ENCODE measurements at places on chromosomes 3 and 15.
A peak's percentile ranks its signal among the peaks of the same experiment; 100 is the strongest.

- peak; percentile 10 for DNase-seq
Observed at GRCh38 chr3:182028081-182028480, 316.4 kb downstream of the SOX2 start.

DNA sequence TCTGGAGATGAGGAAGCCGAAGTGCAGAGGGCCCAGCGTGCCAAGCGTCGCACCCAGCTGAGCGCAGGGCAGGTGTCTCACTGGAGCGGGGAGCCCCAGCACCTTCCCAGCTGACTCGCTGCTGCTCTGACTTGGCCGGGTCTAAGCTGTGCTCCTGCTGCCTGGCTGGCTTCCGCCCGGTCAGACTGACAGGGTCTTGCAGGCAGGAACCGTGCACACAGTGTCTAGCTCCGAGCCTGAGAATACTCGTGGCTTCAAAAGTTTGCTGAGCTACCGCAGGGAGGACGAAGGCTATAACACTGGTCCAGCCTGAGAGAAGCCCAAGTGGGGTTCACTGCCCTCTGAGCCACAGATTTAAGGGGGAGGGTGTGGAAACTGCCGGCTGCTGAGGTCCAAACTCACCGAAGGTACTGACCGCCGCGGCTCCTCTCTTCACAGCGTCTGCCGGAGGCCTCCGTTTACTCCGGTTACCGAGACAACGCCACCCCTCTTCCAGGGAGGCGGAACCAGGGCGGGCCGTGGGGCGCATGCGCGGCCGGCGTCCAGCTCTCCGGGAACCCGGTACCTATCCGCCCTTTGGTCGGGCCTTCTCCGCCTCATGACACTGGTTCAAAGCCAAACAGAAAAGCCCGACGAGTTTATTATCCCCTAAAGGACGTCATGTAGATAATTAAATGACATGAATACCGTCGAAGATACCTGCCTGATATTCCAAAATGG, at the start of gene CFAP44:
Gene CFAP44, minus strand, starts transcription at position 443 of the 720 bp plus-strand sequence. CDS start 7,829 bp downstream, outside the sequence.
- DNase-seq, result no peak

DNA sequence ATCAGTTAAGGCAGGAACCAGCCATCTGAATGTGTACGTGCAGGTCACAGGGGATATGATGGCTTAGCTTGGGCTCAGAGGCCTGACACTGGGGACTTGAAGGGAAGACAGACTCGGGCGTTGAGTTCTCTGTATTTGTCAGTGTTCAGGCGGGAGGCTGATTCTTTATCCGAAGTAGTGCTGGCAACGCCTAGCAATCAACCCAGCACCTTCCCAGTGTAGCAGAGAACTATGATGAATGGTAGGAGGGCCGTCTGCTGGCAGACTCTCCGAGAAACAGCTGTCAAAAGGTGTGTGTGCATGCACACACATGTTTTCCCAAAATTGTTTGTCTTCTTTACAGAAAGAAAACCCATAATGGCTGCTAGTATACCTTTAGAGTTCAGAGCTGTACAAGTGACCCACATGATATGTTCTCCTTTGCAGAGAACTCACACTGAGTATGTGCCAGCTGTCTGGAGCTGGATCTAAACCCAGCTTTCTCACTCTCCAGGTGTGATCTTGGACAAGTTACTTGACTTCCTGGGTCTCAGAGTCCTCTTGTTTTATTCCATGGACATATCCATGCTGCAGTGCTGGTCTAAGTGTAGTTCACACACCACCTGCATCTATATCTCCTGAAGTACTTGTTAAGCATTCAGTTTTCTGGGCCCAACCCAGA, 74.5 kb upstream of the LARS2 start:
- no peak for DNase-seq

- no peak for DNase-seq
Observed at GRCh38 chr15:71592203-71592602, 218.2 kb upstream of the NR2E3 start.

DNA sequence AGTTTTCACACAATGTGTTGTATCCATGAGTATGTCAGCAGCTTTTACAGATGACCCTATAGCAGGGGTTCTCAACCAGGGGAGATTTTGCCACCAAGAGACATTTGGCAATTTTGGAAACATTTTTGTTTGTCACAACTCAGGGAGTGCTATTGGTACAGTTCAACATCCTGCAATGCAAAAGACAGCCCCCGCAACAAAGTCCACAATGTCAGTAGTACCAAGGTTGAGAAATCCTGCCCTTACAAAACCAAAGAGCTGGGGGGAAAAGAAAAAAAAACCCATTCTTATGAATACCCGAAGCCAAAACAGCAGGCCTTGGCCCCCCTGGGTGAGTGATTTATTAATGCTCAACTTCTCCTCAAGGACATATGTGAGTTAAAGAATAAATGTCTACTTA, 99.1 kb downstream of the LARS2 start:
- DNase-seq, result no peak

- DNase-seq, result no peak
Observed at GRCh38 chr3:158713094-158713499, 19.2 kb downstream of the RARRES1 start.

DNA sequence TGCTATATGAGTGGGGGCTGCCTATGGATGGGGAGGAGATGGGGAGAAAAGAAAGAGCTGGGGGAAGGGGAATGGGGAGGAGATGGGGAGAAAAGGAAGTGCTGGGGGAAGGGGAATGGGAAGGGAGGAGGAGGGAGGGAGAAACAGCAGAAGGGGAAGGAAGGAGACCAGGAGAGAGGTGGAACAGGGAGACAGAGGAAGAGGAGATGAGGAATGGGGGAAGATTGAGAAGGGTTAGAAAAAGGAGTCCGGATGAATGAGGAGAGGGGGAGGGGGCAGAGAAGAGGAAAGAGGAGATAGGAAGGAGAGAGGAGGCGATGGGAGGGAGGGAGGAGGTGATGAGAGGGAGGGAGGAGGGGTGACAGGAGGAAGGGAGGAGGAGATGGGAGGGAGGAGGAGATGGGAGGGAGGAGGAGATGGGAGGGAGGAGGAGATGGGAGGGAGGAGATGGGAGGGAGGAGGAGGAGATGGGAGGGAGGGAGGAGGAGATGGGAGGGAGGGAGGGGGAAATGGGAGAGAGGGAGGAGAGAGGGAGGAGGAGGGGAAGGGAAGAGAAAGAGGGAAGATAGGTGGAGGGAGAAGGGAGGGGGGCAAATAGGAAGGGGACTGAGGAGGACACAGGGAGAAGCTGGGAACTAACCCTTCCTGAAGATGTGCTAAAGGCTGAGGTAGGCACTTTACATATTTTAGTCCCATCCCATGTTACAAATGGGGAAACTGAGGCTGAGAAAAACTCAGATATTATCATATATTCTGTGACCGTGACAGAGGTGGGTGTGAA, 6.6 kb upstream of the BCL2L10 start:
- DNase-seq, result no peak

GRCh38 chr3:60081381-60082095, 1031.7 kb upstream of the CFAP20DC start:
- DNase-seq, result no peak

GRCh38 chr3:33312361-33312760, 35.1 kb downstream of the FBXL2 start:
- DNase-seq, result no peak

- DNase-seq, result no peak
Observed at GRCh38 chr15:94256511-94256910, 25.1 kb downstream of the MCTP2 start.

GRCh38 chr3:45779746-45780735, 16.3 kb downstream of the SLC6A20 start:
- no peak for DNase-seq

GRCh38 chr3:163508206-163508605, 1570.1 kb downstream of the SI start:
- DNase-seq, result no peak

- DNase-seq, result no peak
Observed at GRCh38 chr15:31306426-31307269, 20.0 kb upstream of the KLF13 start.

GRCh38 chr3:55330355-55330754, 156.8 kb downstream of the WNT5A start:
- no peak for DNase-seq

GRCh38 chr3:111351334-111351733, 190.7 kb upstream of the CD96 start:
- DNase-seq, result no peak

DNA sequence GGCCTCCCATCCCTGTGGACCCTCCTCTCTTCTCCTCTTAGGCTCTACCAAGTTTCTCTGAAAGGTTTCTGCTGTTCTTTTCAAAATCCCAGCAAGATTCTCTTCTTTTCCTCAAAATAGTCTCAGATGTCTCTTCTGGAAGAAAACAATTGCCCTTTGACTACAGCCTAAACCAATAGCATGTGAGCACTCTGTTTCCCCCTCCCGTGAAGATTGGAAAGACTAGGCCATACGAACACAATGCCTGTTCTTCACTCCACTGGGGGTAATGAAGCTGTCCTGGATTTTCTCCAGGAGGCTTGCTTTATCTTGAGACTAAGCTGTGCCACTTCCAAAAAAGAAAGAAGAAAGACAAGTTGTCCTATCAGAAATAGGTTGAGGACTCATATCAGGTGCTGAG, 178.7 kb upstream of the MCTP2 start:
- DNase-seq, result no peak

GRCh38 chr3:157104928-157105652, 54.9 kb downstream of the CCNL1 start:
- DNase-seq, result no peak

DNA sequence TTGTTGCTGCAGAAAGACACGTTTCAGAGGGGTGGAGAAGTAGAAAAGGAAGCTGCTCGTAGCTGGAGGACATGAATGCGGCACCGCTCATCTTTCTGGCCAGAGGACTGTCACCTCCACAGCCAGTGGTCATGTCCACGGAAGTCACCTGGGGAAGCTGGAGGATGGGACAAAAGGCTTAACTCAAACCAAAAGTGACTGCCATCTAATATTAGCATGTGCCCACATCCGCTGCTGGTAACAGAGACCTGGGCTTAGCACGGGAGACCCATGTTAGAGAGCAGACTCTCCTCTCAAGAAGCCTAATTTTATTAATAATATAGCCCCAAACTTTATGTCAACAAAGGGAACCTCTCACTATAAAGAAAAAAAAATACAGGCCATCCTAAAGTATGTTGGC, 5.9 kb downstream of the MEX3B start:
- no peak for DNase-seq

- no peak for DNase-seq
Observed at GRCh38 chr15:77514641-77515402, 94.1 kb downstream of the HMG20A start.

DNA sequence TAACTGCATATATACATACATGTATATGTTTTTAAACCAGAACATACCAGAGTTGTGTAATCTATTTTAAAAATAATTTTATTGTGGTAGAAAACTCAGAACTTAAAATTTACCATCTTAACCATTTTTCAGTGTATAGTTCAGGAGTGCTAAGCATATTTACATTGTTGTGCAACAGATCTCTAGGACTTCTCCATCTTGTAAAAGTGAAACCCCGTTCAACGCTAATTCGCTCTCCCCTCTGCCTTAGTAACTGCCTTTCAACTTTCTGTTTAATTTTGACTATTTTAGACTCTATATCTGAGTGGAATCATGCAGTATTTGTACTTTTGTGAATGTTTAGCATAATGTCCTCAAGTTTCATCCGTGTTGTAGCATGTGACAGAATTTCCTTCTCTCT, 51.8 kb upstream of the SSR3 start:
- DNase-seq, result no peak

DNA sequence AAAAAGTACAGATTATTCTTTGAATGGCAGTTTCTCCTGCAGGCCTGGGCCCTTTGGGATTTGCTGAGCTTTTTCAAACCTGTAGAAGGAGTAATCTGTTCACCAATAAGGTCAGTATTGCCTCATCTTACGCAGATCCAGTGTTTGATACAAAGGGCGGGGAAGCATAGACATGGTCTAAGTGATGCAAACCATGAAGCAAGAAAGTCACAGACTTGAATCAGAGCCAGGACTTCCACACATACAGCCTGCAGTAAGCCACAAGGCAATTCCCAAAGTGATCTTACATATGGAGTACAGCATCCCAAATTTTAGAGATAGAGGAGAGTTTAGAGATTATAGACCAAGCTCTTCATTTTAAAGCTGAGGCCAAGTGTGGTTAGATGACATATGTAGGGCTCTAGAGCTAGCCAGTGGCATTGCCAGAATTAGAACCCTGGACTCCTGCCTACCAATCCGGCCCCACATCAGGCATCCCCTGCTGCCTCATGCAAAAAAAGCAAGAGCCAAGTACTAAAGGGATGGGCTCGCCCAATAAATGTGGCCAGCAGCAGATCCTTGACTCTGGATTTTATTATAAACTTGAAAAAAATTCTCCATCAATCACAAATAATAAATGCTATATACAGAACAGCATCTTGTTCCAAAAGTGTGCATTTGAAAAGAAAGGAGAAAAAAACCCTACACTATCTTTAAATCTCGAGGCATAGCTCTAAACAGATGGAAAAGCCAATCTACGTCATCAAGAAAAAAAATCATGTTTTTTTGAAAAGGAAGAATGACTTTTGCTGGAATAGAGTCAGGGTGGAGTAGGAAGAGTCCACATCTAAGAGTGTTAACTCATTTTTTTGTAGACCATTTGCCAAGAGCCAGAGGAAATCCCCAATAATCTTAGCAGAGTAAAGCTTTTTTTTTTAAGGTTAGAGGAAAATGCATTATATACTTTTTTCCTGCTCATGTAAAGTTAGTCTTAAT, 24.0 kb downstream of the ABI3BP start:
- no peak for DNase-seq

GRCh38 chr3:31530960-31531335, 1.8 kb upstream of the STT3B start:
- DNase-seq, result no peak

DNA sequence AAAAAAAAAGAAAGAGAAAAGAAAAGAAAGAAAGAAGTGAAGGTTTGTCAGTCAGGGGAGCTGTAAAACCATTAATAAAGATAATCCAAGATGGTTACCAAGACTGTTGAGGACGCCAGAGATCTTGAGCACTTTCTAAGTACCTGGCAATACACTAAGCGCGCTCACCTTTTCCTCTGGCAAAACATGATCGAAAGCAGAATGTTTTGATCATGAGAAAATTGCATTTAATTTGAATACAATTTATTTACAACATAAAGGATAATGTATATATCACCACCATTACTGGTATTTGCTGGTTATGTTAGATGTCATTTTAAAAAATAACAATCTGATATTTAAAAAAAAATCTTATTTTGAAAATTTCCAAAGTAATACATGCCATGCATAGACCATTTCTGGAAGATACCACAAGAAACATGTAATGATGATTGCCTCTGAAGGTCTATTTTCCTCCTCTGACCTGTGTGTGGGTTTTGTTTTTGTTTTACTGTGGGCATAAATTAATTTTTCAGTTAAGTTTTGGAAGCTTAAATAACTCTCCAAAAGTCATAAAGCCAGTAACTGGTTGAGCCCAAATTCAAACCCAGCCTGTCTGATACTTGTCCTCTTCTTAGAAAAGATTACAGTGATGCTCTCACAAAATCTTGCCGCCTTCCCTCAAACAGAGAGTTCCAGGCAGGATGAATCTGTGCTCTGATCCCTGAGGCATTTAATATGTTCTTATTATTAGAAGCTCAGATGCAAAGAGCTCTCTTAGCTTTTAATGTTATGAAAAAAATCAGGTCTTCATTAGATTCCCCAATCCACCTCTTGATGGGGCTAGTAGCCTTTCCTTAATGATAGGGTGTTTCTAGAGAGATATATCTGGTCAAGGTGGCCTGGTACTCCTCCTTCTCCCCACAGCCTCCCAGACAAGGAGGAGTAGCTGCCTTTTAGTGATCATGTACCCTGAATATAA, 2.0 kb downstream of the B2M start:
- no peak for DNase-seq

- DNase-seq, result peak; percentile 60
Observed at GRCh38 chr15:96327155-96327741, 3.3 kb upstream of the NR2F2 start.

- DNase-seq, result no peak
Observed at GRCh38 chr3:18559331-18559842, 134.2 kb upstream of the SATB1 start.

GRCh38 chr3:188729422-188729821, 442.3 kb upstream of the TPRG1 start:
- no peak for DNase-seq

- DNase-seq, result no peak
Observed at GRCh38 chr3:25483456-25483855, 55.4 kb downstream of the RARB start.
